Stimulated activated CD8-positive, alpha-beta memory T cell treated with anti-CD3 and anti-CD28 coated beads, Interleukin-4, amount 100 ng/mL, for 48 hours (primary cell): ENCODE measurements at places on chromosomes 3 and 15.

GRCh38 chr3:116440196-116440595 is 5.1 kb downstream of the LSAMP start:
- DNase-seq, result no peak

GRCh38 chr3:11478167-11478566 is 165.5 kb downstream of the VGLL4 start:
- DNase-seq, result no peak

DNA sequence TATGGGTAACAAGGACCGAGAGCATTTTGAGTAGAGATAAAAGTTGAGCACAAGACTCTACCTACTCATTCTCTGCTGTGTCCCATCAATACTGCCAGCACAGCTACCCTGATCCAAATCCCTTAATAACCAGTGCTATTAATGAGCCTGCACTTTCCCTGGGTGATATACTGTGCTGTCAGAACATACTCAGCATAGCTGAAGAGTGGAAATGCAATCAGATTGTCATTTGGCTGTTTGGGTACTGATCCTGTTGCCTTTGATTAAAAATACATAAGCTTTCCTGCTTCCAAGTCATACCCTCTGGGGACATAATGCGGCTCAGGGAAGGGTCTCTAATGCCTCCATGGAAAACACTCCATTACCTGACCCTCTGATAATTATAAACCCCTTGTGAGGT is 917.5 kb downstream of the SQOR start:
- no peak for DNase-seq

GRCh38 chr3:151459358-151459757 is 1.5 kb downstream of the IGSF10 start:
- no peak for DNase-seq

- peak; percentile 79 for DNase-seq
Observed at GRCh38 chr3:13884851-13885703, 5.2 kb upstream of the WNT7A start.

GRCh38 chr15:38648121-38648843 is 83.7 kb upstream of the RASGRP1 start:
- DNase-seq, result no peak

DNA sequence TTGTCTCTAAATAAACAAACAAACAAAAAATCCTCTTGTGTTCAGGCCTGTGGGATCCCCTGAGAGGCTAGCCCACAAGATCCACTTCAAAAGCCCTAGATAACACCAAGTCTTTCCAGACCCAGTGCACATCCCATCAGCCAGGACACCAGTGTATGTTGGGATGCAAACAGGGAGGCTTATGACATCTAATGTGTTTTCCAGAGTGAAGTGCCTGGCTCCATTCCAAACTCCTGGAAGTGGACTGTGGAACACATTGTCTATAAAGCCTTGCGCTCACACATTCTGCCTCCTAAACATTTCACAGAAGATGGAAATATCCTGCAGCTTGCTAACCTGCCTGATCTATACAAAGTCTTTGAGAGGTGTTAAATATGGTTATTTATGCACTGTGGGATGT is 57.0 kb downstream of the MLH1 start:
- no peak for DNase-seq

- no peak for DNase-seq
Observed at GRCh38 chr3:141382571-141382970, 14.3 kb downstream of the ZBTB38 start.

GRCh38 chr15:58770519-58770856 is 614 bp upstream of the MINDY2 start:
- DNase-seq, result no peak
